Central memory CD4-positive, alpha-beta T cell (primary cell): ENCODE measurements at places on chromosomes 4 and X.

DNA sequence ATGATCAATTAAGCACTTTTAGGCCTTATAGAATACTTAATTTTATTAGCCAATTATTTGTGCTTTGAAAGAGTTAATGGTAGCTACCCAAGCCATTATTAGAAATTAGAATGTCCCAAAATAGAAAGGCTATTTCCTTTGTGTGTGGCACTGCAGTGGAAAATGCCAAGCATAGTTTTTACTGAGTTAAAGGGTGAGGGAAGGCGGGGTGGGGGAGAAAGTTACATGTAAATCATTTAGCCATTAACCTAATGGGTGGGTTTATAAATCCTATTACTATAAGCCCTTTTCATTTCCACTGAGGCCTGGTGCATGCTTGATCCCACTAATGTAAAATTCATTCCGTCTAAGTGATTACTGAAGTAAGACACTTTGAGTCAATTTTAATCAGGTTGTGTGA is 105.8 kb downstream of the POLA1 start:
- no peak for DNase-seq

GRCh38 chrX:44344194-44344593 is 722 bp upstream of the EFHC2 start:
- peak; percentile 72 for DNase-seq

GRCh38 chrX:22177950-22178515 is 94.7 kb upstream of the CBLL2 start:
- no peak for DNase-seq

DNA sequence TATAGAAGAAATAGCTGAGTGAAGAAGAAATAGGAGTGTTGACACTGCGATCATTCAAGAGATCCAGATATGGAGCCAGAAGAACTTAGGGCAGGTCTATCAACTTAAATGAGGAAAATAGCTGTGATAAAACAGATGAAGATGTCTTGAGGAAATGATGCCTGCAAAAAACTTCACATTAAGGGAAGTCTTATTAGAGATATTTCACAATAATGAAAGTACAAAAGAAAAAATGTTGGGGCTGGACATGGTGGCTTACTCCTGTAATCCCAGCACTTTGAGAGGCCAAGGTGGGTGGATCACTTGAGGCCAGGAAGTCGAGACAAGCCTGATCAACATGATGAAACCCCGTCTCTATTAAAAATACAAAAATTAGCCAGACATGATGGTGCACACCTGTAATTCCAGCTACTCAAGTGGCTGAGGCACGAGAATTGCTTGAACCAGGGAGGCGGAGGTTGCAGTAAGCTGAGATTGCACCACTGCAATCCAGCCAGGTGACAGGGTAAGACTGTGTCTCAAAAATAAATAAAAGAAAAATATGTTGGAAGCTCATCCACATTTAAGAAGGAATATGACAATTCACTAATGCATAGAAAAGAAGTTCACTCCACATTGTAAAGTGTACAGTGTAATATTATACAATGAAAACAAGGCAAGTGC is 56.3 kb downstream of the PKD2 start:
- no peak for DNase-seq

DNA sequence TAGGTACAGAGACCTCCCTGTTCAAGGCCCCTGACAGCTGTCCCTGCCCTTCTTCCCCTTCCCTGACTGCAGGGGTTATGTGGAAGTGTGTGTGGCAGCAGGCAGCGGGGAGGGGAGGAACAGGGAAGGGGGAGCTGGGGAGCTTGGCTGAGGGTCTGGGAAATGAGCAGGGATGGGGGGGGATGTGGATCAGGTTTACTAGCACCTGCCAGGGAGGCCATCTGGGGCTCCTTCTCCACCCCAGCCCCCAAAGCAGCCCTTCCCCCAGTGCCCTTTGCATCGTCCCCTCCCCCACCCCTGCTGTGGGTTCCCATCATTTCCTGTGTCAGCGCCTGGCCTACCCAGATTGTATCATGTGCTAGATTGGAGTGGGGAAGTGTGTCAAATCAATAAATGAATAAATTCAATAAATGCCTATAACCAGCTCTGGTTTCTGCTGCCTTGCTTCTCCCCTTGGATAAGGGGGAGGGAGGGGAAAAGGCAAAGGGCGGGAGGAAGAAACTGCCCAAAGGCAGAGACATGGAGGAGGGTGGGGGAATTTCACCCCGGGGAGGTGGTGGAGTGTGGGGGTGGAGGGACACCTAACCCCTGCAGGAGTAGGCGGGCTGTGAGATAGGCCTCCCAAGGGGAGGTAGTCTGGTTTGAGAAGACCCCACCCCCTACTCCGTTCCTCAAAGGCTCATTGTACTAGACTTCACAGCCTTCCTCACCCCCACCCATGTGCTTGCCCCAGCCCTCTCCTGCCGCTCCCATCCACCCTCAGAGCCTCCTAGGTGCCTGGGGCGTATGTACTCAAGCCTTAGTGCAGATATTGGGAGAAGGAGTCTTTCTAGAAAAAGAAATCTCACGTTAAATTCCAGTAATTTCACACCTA is 3.2 kb downstream of the CXorf65 start:
- DNase-seq, result peak; percentile 62

- no peak for DNase-seq
These were observed 8.3 kb downstream of the EFNB1 start for GRCh38 chrX:68837119-68837518.

DNA sequence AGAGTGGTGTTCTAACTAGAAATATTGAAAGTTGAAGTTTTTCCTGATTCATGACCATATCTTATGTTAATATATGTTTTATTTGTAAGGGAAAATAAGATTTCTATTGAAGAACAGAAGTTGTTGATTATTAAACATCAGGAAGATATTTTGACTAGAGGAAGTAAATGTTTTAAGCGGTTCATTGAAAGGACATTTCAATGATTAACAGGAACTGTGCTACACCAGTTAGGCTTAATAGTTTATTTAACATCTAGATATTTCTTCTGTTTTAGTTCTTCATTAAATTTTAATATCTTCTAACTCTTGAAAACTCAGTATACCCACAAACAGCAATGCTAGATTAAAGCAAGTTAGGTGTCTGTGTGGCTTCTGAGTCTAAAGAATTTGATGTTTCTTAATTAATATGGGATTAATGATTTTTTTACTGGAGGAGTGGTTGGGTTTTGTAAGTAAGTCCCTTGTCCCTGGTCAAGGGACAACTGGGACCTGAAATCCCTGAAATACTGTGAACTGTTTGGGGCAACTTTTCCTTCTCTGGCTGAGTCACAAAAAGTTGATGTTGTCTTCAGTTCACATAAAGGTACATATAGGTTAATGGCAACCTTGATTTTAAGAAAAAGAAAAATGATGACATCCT is 42.9 kb upstream of the CYP4V2 start:
- DNase-seq, result no peak

- DNase-seq, result no peak
These were observed 242.4 kb upstream of the PSAPL1 start for GRCh38 chr4:7677086-7677485.

- DNase-seq, result no peak
These were observed 76.3 kb downstream of the RBPJ start for GRCh38 chr4:26397086-26397485.

GRCh38 chrX:124208660-124209059 is 123.8 kb upstream of the TEX13D start:
- no peak for DNase-seq

- DNase-seq, result no peak
These were observed 99.1 kb downstream of the CHRNA9 start for GRCh38 chr4:40434126-40434687.

DNA sequence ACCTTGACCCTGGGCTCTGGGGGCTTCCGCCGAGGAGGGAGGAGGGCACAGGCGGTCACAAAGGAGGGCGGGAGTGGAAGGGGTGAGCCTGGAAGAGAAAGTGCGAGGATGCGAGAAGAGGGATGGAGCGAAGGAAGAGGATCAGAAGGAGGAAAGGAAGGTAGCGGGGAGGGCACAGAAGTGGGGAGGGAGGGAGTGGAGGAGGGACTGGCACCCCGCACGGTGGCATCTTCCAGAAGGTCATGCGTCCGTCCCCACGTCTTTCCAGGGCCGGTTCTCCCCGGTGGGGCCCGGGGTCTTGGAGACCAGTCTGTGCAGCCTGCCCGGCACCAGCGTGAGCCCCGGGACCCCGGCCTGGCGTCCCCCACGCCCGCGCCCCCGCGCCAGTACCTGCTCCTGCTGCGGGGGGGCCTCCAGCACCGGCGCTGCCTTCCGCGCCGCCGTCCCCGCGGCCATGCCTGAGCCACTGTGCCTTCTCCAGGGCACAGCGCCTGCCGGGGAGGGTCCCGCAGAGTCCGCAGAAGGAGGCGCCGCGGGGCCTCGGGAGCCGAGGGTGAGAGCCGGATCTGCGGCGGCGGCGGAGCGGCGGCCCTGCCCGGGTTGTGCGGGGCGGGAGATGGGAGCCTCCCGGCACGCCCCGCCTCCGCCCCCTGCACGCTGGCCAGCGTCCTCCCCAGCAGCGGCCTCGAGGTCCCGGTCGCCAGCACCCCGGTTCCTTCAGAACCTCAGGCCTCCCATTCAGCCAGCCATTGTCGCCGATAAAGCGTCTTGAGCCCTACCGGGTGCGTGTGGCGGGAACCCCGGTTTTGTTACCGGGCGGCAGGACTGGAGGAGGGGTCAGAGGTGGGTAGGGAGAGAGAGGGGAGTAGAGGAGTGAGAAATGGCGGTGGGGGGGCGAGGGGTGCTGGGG is at the start of gene RNF175:
Gene RNF175 (minus strand): TSS at position 618 of the 910 bp plus-strand sequence. CDS start 162 bp downstream, at position 456.
- no peak for DNase-seq

DNA sequence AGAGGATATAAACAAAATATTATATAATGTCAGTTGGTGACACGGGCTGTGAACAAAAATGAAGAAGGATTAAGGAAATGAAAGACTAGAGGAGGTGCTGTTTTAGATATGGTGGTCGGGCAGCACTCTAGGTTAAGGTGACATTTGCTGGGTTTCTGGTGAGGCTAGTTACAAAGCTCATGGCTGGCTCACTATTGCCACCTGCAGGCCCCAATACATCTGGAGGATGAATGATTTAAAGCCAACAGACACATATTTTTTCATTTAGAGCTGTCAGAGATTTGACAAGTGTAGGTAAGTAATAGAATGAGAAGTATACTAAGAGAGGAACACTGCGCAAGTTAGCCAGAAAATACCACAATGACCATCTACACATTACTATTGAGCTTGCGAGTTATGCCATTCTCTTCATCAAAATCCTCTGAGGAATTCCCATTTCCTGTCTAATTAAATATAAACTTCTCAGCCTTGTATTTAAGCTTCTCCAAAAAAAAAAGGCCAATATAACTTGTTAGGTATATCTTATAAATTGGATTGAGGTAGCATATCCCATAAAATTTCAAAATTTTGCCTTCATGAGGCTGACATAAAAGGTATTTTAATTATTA is 6.4 kb upstream of the FGG start:
- peak; percentile 29 for DNase-seq

GRCh38 chr4:153269218-153269990 is 65.2 kb downstream of the TRIM2 start:
- DNase-seq, result no peak

DNA sequence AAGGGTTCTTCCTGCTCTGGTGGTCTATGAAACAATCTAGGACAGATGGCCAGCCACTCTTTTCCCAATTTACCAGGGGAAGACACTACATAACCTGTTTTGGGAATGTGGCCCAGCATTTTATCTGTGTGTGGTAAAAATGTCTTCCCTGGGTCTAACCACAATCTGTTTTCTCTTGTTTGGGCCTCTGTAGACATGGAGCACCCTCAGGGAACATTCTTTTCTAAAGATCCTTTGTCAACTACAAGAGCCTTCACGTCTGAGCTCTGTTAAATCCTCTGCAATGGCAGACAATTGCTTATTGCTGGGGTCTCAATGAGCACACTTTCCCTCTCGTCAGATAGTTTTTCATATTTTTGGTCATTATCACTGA is 35.5 kb downstream of the PLAC1 start:
- DNase-seq, result no peak

- no peak for DNase-seq
These were observed 66.1 kb upstream of the HGFAC start for GRCh38 chr4:3375688-3376087.

DNA sequence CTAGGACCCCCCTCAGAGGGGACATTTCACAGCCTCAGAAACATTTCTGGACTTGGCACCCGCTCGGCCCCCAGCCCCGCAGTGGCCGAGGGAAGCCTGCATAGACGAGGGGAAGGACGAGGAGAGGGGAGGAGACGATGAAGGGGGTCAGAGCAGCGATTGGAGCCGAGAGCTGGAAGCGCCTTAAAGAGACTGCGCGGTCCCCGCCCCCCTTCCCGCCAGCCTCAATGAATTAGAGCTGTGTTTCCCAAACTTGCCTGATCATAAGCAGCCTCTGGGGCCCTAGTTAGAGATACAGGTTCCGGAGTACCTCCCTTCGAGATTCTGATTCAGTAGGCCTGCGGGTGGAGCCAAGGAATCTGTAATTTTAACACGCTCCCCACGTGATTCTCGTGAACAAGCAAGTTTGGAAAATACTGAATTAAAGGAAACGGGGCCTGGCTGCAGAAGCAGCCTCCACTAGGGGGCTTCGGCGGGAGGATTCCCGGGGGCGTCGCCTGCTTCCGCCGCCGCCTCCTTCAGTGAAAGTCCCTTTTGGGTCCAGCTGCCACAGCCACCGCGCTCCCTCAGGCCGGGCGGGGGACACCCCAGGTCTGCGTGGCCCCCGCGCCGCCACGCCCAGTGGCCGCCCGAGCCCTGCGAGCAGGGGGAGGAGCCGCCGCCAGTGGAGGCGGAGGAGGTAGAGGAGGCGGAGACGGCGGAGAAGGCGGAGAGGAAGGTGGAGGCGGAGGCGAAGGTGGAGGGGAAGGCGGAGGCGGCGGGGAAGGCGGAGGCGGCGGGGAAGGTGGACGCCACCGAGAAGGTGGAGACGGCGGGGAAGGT is at the start of gene USP27X:
Gene USP27X (plus strand): TSS at position 651 of the 822 bp plus-strand sequence. CDS start 824 bp downstream, outside the sequence.
- peak; percentile 76 for DNase-seq

DNA sequence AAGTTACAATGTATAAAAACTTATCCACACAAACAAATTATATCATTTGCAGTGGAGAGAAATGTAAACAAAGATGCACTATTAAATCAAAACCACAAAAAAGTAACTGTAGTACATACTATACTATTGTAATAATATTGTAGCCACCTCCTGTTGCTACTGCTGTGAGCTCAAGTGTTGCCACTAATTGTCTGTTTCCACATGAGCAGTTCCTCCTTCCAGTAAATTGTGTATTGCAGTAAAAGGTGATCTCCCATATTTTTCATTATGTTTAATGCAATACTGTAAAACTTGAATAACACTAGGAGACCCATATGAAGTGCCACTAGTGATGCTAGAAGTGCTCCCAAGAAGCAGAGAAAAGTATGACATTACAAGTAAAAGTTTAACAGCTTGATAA is 11.7 kb downstream of the LIN54 start:
- DNase-seq, result no peak

- DNase-seq, result no peak
These were observed 17.2 kb upstream of the HPGDS start for GRCh38 chr4:94359838-94360237.

GRCh38 chr4:47484168-47484567 is 907 bp upstream of the ATP10D start:
- no peak for DNase-seq

- DNase-seq, result no peak
These were observed 337.3 kb downstream of the NLGN4X start for GRCh38 chrX:5891378-5891777.

GRCh38 chrX:11273544-11273943 is 19.7 kb upstream of the AMELX start:
- no peak for DNase-seq
